ENCODE measurements at places on chromosomes 1 and 21.

GRCh38 chr1:224193319-224193966, 10.4 kb downstream of the DEGS1 start:
- DNase-seq, result no peak

DNA sequence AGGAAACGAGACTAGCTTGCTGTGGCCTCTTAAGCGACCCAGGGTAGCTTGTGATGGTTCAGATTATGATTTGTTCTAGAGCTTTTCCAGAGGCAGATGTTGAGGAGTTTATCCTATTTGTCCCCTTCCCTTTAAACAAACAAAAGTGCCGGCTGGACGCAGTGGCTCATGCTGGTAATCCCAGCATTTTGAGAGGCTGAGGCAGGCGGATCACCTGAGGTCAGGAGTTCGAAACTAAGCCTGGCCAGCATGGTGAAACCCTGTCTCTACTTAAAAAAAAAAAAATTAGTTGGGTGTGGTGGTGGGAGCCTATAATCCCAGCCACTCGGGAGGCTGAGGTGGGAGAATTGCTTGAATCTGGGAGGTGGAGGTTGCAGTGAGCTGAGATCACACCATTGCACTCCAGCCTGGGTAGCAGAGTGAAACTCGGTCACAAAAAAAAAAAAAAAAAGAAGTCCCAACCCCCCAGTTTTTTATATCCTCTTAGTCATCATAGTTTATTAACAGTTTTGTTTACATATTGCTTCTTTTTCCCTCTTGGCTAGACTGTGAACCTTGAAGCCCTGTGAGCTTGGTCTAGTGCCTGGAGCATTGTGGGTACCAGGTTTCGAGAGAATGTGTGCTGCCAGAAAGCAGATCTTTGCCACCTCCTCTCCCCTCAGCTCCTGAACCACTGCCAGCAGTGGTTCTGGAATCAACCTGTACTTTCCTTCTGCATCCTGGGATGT, 29.8 kb downstream of the MAPKAPK2 start:
- DNase-seq, result peak; percentile 48

DNA sequence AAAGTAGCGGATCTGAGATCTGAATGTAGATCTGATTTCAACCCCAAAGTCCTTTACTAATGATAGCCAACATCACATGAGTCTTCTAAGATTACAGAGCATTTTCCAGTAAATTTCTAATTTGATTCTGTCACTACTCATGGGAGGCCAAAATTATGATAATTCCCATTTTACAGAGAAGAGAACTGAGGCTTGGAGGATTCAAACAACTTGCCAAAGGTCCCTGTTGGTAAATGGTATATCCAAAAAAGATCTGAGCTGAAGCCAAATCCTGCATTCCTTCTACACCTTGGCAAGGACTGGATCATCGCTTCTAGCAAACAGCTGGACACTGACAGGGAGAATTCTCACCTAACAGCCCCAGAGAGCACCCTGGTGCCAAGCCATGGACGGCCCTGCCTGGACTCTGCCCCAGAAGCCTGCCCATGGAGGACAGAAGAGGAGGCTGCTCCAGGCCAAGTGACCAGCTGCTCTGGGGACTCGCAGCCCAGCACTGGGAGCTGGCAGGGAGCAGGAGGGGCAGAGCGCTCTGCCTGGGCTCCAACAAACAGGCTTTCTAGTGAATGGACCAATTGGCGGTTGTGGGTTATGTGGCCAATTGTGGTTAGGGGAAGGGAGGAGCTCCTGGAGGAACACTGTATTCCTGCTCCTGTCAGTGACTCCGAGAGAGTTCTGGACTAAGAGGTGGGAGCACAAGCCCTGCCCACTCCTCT, 6.4 kb upstream of the CSF1 start:
- no peak for DNase-seq

- no peak for DNase-seq
These were observed 606.7 kb upstream of the CHRM3 start for GRCh38 chr1:238779716-238780115.

GRCh38 chr1:164703960-164704411, 145.0 kb downstream of the PBX1 start:
- DNase-seq, result no peak

DNA sequence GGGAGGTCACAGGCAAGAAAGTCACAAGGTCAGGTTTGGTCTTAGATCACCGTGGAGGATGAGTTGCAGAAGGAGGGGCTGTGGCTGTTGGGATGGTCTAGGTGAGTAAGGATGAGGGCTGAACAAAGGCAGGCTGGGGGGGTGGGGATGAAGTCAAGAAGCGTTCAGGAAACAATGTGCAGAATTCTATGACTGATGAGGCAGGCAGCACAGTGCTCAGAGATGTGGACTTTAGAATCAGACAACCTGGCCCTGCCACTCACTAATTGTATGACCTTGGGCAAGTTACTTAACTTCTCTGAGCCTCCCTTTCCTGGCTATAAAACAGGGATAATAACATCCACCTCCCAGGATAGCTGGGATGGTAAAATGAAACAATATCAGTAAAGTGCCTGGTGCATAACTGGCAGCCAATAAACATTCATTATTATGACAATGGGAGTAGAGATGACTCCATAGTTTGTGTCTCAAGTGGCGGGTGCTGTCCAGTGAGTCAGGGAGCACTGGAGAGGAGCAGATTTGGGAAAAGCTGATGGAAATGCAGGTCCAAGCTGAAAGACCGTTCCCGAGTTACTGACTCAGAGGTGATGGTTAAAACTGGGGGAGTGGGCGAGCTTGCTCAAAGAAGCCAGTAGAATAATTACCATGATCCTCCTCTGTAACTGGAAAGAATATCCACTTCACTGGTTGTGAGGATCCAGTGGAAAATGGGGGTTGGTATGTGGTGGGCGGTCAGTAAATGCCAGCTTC, 2.1 kb downstream of the TIE1 start:
- DNase-seq, result no peak

- DNase-seq, result no peak
These were observed 333.7 kb downstream of the HLX start for GRCh38 chr1:221212926-221213325.

DNA sequence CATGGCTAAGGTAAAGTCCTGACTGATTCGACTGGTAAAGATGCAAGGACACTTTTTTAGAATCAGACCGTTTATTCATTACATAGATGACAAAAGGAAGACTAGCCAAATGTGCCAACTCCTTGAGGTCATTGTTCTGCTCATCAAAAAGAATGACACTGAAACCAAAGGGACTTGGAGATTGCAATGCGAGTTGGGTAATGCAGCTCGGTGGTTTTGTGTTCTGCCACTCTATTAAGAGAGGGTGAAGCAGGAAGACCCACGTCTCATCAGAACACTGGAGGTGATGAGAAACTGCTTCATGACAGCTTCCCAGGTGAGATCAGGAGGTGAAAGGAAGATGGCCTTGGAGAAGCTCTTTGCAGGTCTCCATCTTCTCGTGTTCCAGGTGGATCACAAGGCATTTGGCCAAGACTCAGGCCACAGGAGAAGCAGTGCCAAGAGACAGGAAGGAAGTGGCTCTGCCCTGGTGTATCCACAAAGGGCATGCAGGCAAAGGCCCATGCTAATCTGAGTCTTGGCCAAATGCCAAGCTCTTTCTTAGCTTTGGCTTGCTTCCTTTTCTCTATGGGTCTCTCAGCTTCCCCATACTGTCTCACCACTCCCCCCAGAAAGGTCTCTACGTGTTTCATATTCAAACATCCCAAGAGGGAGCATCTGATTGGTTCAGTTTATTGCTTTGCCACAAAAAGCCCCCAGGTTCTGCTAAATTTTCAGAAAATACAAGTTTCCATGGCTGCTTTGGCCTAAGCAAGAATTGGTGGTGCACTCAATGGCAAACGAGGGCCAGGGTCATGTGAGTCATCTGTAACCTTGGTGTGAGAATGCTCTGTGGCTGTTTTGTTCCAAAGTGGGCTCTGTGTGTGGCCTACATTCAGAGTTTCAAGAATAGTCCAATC, 5.7 kb upstream of the CCT8 start:
- DNase-seq, result peak; percentile 63

- DNase-seq, result no peak
These were observed 98.3 kb upstream of the IPO9 start for GRCh38 chr1:201730611-201731010.

- no peak for DNase-seq
These were observed 189.1 kb downstream of the SMYD3 start for GRCh38 chr1:246318036-246318359.

Measured in CD4-positive, alpha-beta T cell treated with Interleukin-12 subunit alpha and Interleukin-12 subunit beta, for 1 hour (primary cell).